ENCODE measurements at places on chromosomes 3 and 15. TPM values are rescaled to one million over a fixed set of nuclear protein-coding genes. Genes with fewer than 3 reads are reported as not detected.

FEZF2 gene
- not detected for polyA plus RNA-seq

PRICKLE2 gene
- polyA plus RNA-seq = 10.5 TPM

INSYN1 gene
- 3.7 TPM for polyA plus RNA-seq

EIF4G1 gene
- 203 TPM for polyA plus RNA-seq

MKRN3 gene
- 0.91 TPM for polyA plus RNA-seq

TEX55 gene
- not detected for polyA plus RNA-seq

DNA sequence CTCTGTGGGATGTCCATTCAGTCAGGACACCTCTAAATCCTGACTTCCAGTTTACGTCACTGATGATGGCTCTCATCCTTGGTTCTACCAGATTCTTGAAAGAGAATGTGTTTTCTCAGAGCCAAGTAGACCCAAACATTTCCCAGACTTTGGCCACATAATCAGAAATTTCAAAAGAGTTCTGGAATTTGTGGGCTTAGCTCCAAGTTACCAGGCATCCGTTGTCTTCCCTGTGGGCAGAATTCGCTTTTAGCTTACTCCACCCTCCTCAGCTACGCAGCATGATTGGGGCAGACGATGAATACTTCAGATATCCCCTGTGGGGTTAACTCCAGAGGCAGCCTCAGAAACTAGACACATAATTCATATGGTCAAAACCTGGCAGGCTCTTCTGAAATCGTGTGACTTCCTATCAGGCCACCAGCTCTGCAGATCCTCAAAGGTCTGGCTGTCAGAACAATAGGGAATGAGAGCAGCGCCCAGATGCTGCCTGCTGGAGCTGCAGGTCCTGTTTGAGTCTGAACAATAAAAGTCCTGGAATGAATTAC, 30.6 kb downstream of the CRTC3 start:
- no peak overlapping the region for H3K4me3 ChIP-seq
- no peaks in the 10 kb centered on the region for H3K36me3 ChIP-seq
- peaks cover 42% of the 10 kb centered on the region for H3K4me1 ChIP-seq
- no peaks in the 10 kb centered on the region for H3K27me3 ChIP-seq

DNA sequence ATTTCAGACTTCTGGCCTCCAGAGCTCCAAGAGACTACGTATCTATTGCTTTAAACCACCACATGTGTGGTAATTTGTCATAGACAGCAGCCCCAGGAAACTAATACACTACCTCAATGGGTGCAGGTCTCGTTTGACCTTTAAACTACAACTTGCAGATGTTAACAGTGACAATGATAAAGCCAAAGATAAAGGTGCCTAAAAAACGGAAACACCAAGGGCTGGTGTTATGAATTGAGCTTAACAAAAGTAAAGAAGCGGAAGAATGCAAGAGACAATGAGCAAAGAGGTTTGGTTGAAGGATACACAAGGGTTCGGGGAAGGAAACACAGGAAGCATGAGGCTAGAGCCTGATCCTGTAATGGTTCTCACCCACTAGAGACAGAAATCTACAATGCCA, 50.8 kb downstream of the RFTN1 start:
- peaks cover 2% of the 10 kb centered on the region for H3K27me3 ChIP-seq
- no peak overlapping the region for H3K27ac ChIP-seq
- DNase-seq = no peak
- no peaks in the 10 kb centered on the region for H3K4me1 ChIP-seq
- H3K36me3 ChIP-seq = no peaks in the 10 kb centered on the region

DNA sequence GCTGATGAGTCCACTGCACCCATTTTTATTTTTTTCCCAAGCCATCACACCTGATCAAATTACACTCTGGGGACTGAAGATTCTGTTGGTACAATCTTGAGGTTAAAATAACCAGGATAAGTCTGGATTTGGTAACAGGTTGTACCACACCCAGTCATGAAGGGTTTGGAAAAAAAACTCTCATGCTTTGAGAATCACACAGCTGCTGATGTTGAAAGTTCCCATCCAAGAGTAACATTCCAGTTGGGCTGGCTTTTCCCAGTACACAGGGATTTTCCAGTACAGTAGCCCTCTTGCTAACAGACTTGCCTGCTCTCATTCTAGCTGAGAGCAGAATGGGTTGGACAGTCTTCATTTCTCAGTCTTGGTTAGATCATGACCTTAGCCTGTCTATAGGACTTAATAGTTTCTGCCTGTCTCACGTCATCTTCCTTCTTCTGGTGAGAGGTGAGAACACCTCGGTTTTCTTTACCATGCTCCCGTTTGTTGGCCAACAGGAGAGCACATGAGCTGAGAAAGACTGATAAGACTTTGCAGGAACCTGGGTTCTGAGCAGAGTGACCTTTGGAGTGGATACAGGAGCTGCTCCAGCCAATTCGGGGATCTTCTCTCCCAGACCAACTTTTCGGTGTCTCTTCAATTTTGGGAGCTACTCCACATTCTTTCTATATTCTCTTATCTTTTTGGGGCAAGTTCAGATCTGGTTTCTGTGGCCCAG, 300.1 kb upstream of the LYSMD4 start:
- no peak for DNase-seq
- no peaks in the 10 kb centered on the region for H3K36me3 ChIP-seq
- no peaks in the 10 kb centered on the region for H3K4me1 ChIP-seq
- no peak overlapping the region for H3K27ac ChIP-seq
- no peak overlapping the region for H3K4me3 ChIP-seq

DNA sequence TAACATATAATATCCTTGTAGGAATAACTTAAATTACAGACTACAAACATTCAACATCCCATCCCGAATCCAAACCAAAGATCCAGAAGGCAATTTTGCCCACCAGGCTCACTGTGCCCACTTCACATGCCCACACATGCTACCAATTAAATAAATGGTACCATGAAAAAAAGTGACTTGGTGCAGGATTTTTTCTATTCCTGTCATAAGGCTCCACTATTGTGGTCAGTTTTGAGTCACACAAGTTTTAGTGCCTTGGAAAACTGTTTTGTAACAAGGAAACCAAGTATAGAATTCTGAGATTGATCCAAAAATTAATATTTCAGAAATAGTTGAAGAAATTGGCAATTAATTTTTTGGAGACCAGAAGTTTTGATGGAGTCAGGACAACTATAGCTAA, 470.1 kb upstream of the THBS1 start:
- H3K4me3 ChIP-seq = no peak overlapping the region
- H3K4me1 ChIP-seq = no peaks in the 10 kb centered on the region
- H3K27ac ChIP-seq = no peak overlapping the region
- H3K36me3 ChIP-seq = no peaks in the 10 kb centered on the region

GRCh38 chr3:33331414-33331813, 54.2 kb downstream of the FBXL2 start:
- H3K4me1 ChIP-seq = no peaks in the 10 kb centered on the region
- H3K27me3 ChIP-seq = no peaks in the 10 kb centered on the region
- no peak overlapping the region for H3K4me3 ChIP-seq
- no peaks in the 10 kb centered on the region for H3K36me3 ChIP-seq
- DNase-seq = no peak

DNA sequence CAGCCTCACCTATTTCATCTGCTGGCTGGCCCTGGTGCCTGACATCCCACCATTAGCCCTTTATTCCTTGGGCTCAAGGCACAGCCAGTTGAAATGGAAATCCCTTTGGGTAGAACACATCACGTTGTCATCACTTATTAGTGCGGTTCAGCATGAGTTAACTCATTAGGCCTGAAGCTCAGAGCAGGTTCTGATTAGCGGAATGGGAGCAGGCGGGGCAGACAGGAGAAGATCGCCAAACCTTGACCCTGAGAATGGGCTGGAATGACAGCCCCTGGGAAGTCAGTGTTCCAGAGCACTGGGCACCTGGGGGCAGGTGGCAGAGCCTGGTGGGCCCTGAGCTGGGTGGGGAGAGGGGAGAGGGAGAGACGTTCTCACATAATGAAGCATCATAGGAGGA, 5.8 kb downstream of the ITGA11 start:
- DNase-seq = no peak
- H3K4me3 ChIP-seq = no peak overlapping the region
- H3K4me1 ChIP-seq = no peaks in the 10 kb centered on the region
- H3K27ac ChIP-seq = no peak overlapping the region

- H3K4me1 ChIP-seq = no peaks in the 10 kb centered on the region
- no peak overlapping the region for H3K27ac ChIP-seq
These were observed 137.9 kb upstream of the CADM2 start for GRCh38 chr3:84820906-84821305.

GRCh38 chr3:37443363-37444035, 269.1 kb upstream of the LRRFIP2 start:
- no peak overlapping the region for H3K4me3 ChIP-seq
- DNase-seq = no peak
- H3K36me3 ChIP-seq = no peaks in the 10 kb centered on the region
- peaks cover 5% of the 10 kb centered on the region for H3K27me3 ChIP-seq
- H3K27ac ChIP-seq = no peak overlapping the region

GRCh38 chr3:198092276-198092675, 132.3 kb downstream of the LMLN start:
- H3K27me3 ChIP-seq = peaks cover 20% of the 10 kb centered on the region
- no peaks in the 10 kb centered on the region for H3K36me3 ChIP-seq
- no peaks in the 10 kb centered on the region for H3K4me1 ChIP-seq
- no peak overlapping the region for H3K4me3 ChIP-seq

DNA sequence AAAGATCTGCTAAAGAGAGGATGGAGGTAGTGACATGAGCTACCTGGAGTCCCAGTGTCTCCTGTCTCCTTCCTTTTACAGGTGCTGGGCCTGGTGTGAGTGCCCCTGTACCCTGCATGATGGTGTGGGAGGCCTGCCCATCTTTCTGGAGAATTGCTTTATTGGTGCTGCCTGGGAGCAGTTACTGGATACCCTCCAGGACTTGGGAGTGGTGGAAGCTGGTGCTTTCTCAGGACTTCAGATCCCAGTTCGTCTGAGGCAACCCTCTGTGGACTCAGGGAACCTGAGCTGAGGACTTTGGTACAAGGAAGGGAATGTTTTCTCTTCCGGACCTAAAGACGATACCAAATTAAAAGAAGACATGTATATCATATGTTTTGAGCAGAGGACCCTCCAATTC, 18.3 kb upstream of the NUDT16 start:
- no peak for DNase-seq
- H3K27me3 ChIP-seq = no peaks in the 10 kb centered on the region
- no peak overlapping the region for H3K27ac ChIP-seq
- no peak overlapping the region for H3K4me3 ChIP-seq
- peaks cover 15% of the 10 kb centered on the region for H3K4me1 ChIP-seq

DNA sequence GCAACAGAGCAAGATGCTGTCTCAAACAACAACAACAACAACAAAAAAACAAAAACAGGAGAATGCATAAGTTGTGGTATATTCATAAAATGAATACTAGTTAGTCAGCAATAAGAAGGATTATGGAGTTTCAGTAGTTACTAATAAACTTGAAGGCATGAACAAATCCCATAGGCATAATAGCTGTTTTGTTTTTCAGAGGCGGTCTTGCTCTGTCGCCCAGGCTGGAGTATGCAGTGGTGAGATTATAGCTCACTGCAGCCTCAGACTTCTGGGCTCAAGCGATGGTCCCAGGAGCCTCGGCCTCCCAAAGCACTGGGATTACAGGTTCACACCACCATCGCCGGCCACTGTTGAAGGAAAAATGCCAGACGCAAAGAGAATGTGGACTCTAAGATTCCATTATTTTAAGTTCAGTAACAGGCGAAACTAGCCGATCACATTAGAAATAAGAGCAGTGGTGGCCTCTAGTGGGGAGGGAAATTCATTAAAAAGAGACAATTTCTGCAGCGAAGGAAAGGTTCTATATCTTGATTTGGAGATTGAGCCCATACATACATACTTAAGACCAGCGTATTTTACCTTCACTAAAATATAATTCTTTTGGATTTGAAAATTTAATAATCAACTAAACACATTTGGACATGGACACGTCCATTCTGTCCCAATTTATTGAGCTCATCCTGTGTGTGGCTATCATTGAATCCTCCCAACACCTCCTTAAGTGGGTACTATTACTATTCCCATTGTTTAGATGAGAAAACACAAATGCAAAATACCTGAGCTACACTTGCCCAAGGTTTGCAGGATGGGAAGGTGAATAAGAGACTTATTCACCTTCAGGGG, 27.4 kb upstream of the HDAC11 start:
- H3K27me3 ChIP-seq = no peaks in the 10 kb centered on the region
- no peaks in the 10 kb centered on the region for H3K36me3 ChIP-seq
- no peaks in the 10 kb centered on the region for H3K4me1 ChIP-seq
- no peak for DNase-seq
- peak overlapping the region; percentile 66 for H3K4me3 ChIP-seq
- peak overlapping the region; percentile 91 for H3K27ac ChIP-seq

GRCh38 chr15:32844118-32844711, 126.4 kb downstream of the GREM1 start:
- H3K4me3 ChIP-seq = no peak overlapping the region
- H3K27me3 ChIP-seq = peaks cover 3% of the 10 kb centered on the region
- no peak overlapping the region for H3K27ac ChIP-seq
- no peaks in the 10 kb centered on the region for H3K4me1 ChIP-seq

DNA sequence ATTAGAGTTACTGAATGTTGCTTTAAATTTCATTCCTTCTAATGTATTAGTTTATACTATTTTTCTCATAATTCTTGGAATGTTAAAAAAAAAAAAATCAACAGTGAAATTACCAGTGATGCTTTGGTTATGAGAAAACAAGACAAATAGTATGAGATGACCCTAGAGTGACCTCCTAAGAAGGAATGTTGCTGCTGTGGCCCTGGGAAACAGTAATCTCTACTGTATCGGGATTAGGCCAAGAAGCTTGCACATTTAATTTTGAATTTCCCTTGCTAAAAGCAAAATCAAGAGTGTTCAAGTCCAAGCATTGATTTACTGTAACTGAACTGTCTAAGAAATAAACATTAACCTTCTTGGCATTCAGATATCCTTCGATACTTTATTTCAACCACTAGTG, 18.1 kb downstream of the TOPBP1 start:
- H3K4me1 ChIP-seq = no peaks in the 10 kb centered on the region
- DNase-seq = no peak
- H3K27me3 ChIP-seq = no peaks in the 10 kb centered on the region
- no peak overlapping the region for H3K4me3 ChIP-seq

- H3K36me3 ChIP-seq = no peaks in the 10 kb centered on the region
- no peak overlapping the region for H3K27ac ChIP-seq
- no peak for DNase-seq
- no peaks in the 10 kb centered on the region for H3K4me1 ChIP-seq
- no peak overlapping the region for H3K4me3 ChIP-seq
These were observed 319.8 kb downstream of the IL5RA start for GRCh38 chr3:2790266-2790815.

DNA sequence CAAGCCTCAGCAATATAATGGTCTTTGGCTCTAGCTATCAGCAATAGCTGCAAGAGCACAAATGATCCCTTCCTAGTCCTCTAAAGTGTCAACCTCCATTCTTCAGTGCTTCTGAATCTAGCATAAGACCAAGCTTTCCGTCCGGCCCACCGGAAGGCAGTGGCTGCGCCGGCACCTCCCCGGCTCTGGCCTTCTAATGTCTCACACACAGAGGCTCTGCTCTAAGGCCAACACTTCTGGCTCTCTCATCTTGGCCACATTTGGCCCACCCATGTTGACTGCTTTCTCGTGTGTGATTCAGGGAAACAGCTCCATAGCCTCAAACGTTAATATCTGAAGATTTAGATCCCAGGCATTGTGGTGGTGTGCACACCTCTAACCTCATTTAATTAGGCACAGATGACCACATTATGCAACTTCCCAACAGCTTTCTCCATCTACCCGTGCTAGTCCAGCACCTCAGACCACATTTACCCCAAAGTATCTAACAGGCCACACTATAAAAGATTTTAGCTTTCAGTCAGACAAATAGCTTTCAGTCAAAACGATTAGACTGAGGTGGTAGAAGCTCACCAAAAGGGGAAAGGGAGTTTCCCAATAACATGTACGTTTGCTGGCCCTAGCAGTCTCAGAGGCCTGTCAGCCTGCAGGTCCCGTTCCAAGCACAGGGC, 19.3 kb downstream of the SLC51A start:
- peaks cover 52% of the 10 kb centered on the region for H3K36me3 ChIP-seq
- no peak overlapping the region for H3K27ac ChIP-seq
- H3K27me3 ChIP-seq = no peaks in the 10 kb centered on the region
- DNase-seq = no peak
